Activated CD4-positive, alpha-beta memory T cell treated with anti-CD3 and anti-CD28 coated beads, Interleukin-2, amount 10 ng/mL, durations not matched to agents 7 days and 5 days (primary cell): ENCODE measurements at places on chromosomes 5 and 9.

DNA sequence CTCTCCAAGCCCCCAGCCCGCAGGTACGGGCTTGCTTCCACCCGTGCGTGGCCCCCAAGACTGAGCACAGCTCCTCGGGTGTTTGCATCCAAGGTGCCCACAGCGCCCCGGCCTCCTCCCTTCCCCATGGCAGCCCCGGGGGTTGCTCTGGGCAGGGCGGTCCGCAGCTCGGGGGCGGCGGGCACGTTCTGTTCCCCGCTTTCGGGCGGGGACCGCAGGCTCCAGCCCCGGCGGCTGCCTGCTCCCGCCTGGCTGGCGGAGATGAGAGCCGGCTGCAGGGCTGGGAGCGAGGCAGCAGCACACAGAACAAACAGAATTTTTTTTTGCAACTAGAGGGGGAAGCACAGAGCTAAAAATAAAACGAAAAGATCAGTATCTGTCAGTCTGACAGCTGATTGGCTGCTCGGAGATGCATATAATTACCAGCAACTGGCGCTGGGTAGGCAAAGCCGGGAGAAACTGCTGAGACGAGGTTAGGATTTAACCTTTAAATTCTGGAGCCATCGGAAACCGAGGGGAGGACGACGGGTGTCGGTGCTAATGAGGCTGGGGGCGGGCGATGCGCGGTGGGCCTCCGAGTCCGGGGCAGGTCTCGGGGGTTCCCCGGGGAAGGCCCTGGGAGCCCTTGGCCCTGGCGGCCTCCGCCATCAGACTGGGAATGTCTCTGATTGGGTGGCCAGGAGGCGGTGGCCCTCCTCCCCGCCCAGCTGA lies 142.7 kb upstream of the IER5L start:
- peak; percentile 50 for DNase-seq
- H3K36me3 ChIP-seq, result no peaks in the 10 kb centered on the region
- H3K27me3 ChIP-seq, result peaks cover 3% of the 10 kb centered on the region
- peaks cover 10% of the 10 kb centered on the region for H3K4me1 ChIP-seq

DNA sequence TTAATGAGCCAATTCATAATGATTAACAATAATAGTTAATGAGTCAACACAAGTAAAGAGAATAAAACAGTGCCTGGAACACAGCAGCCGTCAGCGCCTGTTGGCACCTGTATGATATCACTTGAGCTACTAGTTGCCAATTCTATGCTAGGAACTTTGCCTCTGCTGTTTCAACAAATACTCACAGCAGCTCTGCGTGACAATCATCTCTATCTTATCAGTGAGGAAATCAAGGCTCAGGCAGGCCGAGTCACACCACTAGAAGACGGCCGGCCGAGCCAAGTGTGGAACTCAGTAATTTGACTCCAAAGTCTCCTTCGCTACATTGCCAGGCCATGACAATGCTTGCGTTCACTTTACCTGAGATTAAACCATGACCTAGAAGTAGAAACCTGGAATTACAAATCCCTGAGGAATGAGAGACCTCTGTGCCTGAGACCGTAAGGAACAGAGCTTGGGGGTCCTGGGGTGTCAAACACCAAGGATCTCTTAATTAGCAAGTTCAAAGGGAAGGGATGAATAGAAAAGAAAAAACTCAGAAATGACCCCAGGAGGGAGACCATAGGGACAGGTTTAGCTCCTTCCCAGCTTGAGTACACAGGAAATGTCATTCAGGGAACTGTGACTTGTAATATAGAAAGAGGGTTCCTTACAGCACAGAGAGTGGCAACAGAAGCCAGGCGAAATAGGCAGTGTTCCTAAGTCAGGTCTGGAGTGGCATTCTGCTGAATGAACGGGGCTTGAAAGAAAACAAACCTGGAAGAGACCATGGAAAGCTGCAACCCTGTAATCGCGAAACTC lies 109.1 kb downstream of the SUSD1 start:
- no peak overlapping the region for H3K27ac ChIP-seq
- H3K4me1 ChIP-seq, result peaks cover 18% of the 10 kb centered on the region
- H3K4me3 ChIP-seq, result no peak overlapping the region
- H3K27me3 ChIP-seq, result no peaks in the 10 kb centered on the region

DNA sequence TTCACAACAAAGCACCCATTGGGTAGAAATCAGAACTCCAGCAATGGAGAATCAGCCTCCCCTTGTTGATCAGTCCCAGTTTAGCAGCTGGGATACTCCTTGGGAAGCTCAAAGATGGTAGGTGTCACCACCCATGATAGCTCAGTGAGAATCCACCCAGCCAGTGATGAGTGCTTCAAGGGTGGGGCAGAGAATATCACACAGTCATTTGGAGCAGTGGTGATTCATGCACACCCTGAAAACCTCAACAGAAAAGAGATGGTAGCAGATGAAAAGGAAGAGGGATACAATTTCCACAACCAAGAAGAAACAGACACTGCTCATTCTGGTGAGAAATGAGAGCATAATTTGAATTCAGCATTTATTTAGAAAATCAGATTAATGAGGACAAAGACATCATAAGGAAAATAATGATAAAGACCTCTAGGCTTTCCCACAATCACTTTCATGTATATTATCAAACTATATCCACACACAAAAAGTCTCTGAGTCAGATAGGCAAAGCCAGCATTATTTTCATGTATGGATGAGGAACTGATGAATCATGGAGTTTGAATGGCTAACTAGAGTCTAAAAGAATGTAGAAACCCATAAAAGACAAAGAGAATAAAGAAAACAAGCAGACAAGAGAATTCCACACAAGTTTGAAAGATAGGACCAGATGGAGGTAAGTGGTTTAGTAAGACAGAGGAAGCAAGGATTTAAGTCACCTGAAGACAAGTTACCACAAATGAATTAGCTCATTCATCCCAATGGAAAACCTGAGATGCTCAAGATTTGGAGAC lies 82.9 kb downstream of the FEM1C start:
- peaks cover 2% of the 10 kb centered on the region for H3K4me1 ChIP-seq
- peak; percentile 54 for DNase-seq
- peak overlapping the region; percentile 71 for H3K27ac ChIP-seq
- H3K27me3 ChIP-seq, result peaks cover 37% of the 10 kb centered on the region
- no peaks in the 10 kb centered on the region for H3K36me3 ChIP-seq

DNA sequence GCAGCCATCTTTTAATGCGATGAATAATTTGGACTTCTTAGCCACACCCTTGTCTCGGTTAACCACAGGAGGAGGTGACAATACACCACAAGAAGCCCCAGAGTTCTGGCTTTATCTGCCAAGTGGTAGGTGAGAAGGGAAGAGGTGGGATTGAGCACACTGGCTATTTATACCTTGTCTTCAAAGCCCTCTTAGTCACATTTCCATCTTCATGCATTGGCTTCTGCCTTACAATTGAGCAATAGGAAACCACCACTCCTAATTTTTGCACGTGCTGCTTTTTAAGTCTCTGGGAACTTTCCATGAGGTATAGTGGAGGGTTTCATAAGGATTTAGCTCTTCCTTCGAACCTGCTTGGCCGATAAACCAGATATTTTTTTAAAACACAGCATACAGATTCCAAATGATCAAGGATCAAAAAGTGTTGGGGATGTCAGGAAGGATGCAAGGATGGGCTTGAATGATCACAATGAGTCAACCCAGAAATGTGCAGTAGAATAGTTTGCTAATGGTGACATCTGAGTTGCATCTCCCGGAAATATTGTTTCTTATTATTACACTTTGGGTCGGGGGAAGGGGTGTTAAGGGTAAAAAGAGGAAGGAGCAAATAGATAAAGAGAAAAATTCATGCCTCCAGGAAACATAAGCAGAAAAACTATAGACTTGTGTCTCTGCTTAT lies 25.5 kb downstream of the PLAC8L1 start:
- no peaks in the 10 kb centered on the region for H3K36me3 ChIP-seq
- no peak overlapping the region for H3K4me3 ChIP-seq
- H3K4me1 ChIP-seq, result peaks cover 39% of the 10 kb centered on the region
- no peak overlapping the region for H3K27ac ChIP-seq
- H3K27me3 ChIP-seq, result peaks cover 18% of the 10 kb centered on the region

GRCh38 chr5:30108051-30108450 lies 1085.4 kb upstream of the CDH6 start:
- H3K36me3 ChIP-seq, result no peaks in the 10 kb centered on the region
- H3K27me3 ChIP-seq, result no peaks in the 10 kb centered on the region
- H3K4me3 ChIP-seq, result no peak overlapping the region
- no peak for DNase-seq
- H3K27ac ChIP-seq, result no peak overlapping the region
- H3K4me1 ChIP-seq, result no peaks in the 10 kb centered on the region

DNA sequence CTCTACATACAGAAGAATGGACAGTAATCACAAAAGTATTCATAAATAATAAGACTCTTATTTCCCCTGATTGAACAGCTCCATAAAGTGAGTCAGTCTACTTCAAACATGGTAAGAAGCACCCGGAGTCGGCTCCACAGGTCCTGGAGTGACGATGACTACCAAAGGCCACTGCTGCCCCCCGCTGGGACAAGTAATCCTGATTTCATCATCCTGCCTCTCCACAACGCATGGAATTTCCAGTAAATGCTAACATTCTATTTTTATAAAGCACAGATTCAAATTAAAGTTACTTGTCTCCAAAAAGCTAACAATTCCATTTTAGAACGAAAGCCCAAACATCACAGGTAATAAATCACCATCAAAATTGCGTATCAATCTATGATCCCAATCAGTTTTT lies 16.2 kb downstream of the ATPSCKMT start:
- DNase-seq, result no peak
- no peak overlapping the region for H3K4me3 ChIP-seq
- H3K27ac ChIP-seq, result no peak overlapping the region
- no peaks in the 10 kb centered on the region for H3K4me1 ChIP-seq
- peaks cover 21% of the 10 kb centered on the region for H3K36me3 ChIP-seq

DNA sequence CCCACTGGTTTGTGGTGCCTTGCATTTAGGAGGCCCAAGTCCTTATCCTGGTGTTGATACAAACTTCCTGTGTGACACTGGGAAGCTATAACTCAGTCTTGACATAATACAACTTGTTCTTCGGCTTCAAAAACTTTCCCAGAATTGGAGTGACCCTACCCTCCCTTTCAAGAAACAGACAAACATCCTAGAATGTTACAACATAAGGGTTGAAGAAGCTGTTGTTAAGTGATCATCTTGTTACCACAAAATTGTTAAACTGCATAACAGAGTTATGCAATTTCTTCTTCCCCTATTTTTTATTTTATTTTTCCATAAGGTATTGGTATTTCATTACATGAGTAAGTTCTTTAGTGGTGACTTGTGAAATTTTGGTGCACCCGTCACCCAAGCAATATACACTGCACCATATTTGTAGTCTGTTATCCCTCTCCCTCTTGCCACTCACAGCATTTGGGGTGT lies 21.3 kb downstream of the TLR4 start:
- no peaks in the 10 kb centered on the region for H3K36me3 ChIP-seq
- H3K4me1 ChIP-seq, result no peaks in the 10 kb centered on the region
- H3K4me3 ChIP-seq, result no peak overlapping the region
- no peak for DNase-seq
- H3K27me3 ChIP-seq, result peaks cover 27% of the 10 kb centered on the region

DNA sequence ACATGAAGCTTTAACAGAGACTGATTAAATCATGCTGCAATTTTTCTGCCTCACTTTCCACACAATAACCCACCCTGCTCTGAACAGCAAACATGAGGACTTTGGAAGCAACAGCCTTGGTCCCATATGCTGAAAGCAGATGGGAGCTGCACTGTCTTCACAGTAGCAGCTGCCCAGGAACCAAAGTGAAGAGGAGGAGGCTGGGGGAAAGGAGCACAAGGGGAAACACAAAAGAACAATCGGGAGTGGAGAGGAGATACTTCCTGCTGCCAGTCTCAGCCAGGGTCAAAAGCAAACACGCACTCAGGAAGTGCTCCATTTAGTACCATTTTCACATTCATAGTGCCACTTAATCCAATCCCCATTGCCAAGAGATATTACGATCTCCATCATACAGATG lies 183.3 kb upstream of the PUM3 start:
- no peaks in the 10 kb centered on the region for H3K36me3 ChIP-seq
- DNase-seq, result no peak
- no peak overlapping the region for H3K4me3 ChIP-seq
- no peak overlapping the region for H3K27ac ChIP-seq
- H3K4me1 ChIP-seq, result no peaks in the 10 kb centered on the region

- no peaks in the 10 kb centered on the region for H3K36me3 ChIP-seq
- peaks cover 67% of the 10 kb centered on the region for H3K27me3 ChIP-seq
- peak; percentile 23 for DNase-seq
- H3K4me1 ChIP-seq, result peaks cover 33% of the 10 kb centered on the region
- H3K4me3 ChIP-seq, result peak overlapping the region; percentile 30
- no peak overlapping the region for H3K27ac ChIP-seq
Observed at GRCh38 chr5:79736528-79737514, 47.2 kb downstream of the CMYA5 start.

DNA sequence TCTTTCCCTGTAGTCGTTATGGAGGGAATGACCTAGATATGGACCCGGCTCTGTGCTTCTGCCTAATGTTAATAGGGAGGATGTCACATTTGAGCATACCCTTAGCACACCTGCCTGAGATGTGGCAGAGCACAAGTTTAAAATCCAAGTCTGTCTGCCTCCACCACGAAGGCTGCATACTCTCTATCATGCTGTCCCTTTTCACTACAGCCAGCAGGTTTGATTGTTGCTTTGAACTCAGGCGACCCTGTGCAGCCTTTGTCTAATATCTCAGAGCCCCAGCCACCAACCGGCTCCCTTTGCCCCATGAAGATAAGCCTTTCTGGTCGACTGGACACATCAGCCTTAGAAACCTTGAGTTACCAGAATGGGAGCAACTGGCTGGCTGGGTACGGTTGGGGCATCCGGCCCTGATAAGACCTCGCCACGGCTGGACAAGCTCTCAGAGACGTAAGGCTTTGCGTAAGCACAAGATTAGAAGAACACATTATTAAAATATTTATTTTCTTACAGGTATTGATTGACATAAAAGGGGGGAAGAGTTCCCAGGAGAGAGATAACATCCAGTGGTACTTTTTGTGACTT lies 222.0 kb upstream of the TRIM32 start:
- H3K36me3 ChIP-seq, result no peaks in the 10 kb centered on the region
- no peaks in the 10 kb centered on the region for H3K27me3 ChIP-seq
- H3K4me3 ChIP-seq, result no peak overlapping the region

- H3K27ac ChIP-seq, result no peak overlapping the region
- no peaks in the 10 kb centered on the region for H3K27me3 ChIP-seq
- H3K4me3 ChIP-seq, result no peak overlapping the region
- no peaks in the 10 kb centered on the region for H3K36me3 ChIP-seq
Observed at GRCh38 chr9:16516891-16517290, 353.6 kb downstream of the BNC2 start.

- H3K4me3 ChIP-seq, result no peak overlapping the region
- H3K27ac ChIP-seq, result no peak overlapping the region
- no peak for DNase-seq
Observed at GRCh38 chr9:134475011-134475790, 148.9 kb downstream of the RXRA start.

GRCh38 chr5:146647656-146648199 lies 131.7 kb upstream of the GPR151 start:
- H3K4me3 ChIP-seq, result no peak overlapping the region
- no peaks in the 10 kb centered on the region for H3K4me1 ChIP-seq
- H3K27me3 ChIP-seq, result no peaks in the 10 kb centered on the region
- H3K36me3 ChIP-seq, result no peaks in the 10 kb centered on the region
